ENCODE measurements at places on chromosomes 2 and 18.

DNA sequence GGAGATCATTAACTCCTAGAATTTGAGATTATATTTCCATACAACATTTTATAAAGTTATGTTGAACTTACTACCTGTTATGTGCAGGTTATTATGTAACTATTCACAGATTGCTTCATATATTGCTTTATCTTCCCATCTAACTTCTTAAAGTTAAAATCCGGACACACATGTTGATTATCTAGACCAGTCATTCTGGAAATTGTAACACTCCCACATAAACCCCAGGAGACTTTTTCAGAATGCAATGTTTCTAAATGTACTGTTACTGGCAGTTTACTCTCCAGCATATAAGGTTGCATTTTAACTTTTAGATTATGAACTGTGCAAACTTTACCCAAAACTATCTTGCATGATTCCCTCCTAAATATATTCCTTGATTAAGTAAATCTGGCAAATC, 70.5 kb upstream of the FAM117B start:
- no peak for DNase-seq

DNA sequence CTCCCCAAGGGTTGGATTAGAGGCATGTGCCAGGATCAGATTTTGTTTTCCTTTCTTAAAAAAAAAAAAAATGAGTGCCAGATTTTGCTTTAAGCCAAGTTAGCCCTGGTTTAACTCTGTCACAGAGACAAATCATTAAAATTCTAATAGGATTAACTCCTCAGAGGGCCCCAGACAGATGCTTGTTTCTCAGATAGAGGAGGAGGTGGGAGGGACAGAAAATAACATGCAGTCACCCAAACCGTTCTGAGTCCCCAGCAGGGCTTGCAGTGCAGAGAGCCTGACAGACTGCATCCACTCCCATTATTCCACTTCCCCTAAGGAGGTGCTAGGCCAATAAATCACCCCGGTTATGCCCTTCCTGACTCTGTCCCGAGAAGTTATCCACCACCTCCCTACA, 6.3 kb upstream of the PROKR1 start:
- DNase-seq = no peak

- no peak for DNase-seq
These were observed 174.0 kb upstream of the NT5C1B start for GRCh38 chr2:18763338-18763737.

- no peak for DNase-seq
These were observed 17.5 kb downstream of the PECR start for GRCh38 chr2:216064014-216064630.

DNA sequence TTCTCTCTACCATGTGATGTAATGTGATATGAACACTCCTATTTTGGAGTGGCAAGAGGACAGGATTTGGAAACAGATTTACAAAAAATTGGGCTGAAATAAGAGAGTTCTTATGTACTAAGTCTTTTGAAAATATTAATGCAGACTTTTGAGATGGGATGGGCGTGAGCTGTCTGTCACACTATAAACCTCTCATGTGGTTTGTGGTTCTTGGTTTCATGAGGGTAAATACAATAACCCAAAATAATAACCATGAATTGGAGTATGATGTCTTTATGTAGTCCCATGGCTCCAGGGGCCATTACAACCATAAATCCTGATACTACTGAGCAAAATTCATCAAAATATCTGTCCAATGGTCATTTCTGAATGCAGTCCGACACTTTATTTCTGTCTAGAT, 668.0 kb downstream of the MBD2 start:
- DNase-seq = no peak

- no peak for DNase-seq
These were observed 4.6 kb downstream of the SERPINB13 start for GRCh38 chr18:63591725-63592124.

DNA sequence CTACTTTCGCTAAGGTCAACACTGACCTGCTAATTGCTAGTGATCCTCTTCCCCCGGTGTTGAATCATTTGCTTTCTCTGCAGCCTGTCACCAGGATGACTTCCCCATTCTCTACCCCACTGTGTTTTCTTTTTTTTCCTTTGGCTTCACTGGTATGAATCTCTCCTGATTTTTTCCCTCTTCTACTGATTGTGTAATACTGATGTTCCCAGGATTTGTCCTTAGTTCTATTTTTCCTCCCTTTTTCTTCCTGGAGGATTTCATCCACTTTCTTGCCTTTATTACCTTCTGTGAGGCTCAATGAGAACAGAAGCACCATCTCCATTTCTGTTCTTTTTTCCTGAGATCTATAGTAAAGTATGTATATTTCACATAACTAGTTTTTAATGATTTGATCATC, 14.1 kb upstream of the MSH2 start:
- DNase-seq = no peak

GRCh38 chr2:54642677-54643430, 80.6 kb upstream of the EML6 start:
- DNase-seq = no peak

DNA sequence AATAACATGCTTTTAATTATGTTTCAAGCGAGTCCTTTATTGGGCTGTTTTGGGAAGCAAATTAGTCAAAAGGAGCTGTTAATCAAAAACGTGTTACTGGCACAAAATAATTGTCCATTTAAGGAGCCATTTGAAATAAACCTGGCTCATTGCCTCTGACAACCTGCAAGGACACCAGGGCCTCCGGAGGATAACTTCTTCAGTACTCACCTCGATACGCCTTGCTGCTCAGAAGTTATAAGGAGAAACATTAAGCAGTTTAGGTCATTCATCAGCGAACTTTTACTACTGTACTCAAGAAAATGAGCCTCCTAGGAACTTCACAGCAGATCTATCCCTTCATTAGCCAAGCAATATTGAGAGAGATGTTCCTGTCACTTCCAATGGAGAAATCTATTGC, 1579.2 kb upstream of the ACVR2A start:
- no peak for DNase-seq

GRCh38 chr2:200944467-200945394, 18.7 kb downstream of the ORC2 start:
- DNase-seq = no peak

DNA sequence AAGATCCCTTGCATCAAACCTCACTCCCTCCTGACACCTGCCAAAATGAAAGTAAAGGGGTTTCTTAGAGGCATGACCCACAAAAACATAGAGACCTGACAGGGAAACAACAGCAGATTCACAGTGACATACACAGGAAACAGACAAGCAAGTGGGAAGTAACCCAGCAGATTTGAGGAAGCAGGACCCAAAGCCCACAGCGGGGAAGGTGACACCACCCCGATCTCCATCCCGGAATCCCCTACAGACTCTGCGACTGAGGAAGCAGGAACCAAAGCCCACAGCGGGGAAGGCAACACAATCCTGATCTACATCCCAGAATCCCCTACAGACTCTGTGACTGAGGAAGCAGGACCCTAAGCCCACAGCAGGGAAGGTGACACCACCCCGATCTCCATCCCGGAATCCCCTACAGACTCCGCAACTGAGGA, 21.6 kb downstream of the CIB4 start:
- DNase-seq = no peak

GRCh38 chr2:8090748-8091700, 590.8 kb upstream of the ID2 start:
- no peak for DNase-seq

- DNase-seq = no peak
These were observed 231.7 kb upstream of the FOSL2 start for GRCh38 chr2:28160986-28161425.

DNA sequence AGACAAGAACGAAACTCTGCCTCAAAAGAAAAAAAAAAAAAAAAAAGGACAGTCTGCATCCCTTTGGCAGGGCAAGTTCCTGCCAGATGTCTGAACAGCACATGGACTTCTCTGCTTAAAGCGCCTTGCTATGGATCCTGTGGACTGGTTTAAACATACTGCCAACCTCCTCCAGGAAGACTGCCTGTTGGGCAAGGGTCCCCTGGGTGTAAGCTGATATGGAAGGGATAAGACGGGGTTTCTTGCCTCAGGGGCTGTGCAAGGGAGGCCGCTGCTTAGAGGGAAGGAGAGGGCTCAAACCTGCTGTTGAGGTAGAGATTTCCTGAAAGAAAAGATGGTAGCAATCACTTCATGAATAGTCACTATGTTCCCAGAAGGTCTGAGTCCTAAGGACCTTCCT, 22.2 kb downstream of the SKA1 start:
- DNase-seq = no peak

- DNase-seq = no peak
These were observed 274.8 kb downstream of the SP3 start for GRCh38 chr2:173690349-173690748.

DNA sequence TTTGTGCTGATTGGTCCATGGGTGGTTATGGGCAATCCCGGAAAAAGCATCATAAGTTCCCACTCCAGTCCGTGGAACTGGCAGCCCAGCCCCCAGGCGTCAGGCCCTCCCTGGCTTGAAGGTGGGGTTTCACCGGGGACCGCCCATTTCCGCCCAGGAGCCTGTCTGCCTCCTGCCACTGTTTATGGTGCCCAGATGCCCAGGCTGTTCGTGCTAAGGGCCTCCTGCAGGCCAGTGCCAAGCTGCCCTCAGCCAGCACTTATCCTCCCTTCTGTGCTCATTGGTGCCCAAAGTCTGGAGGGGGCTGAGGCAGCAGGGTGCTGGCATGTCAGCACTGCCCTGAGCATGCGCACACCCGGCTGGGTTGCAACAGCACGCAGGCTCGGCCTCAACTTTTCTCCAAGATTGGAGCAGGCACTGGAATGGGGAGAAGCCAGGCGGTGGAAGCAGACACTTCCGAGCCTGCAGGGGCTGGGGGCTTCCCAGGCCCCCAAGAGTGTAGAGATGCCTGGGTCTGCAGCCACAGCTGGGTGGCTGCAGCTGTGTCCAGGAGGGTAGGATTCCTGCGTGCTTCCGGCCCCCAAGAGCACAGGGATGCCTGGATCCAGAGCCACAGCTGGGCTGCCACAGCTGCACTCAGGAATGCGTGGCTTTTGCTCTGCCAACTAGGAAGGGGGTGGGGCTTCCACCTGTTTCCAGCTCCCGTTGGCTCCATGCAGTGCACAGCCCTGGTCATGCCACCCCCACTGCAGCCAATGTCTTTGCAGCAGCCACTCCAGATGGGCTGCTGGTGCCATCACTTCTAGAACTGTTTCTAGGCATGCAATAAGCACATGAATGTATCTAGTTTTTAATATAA, 74.0 kb downstream of the AGPS start:
- DNase-seq = no peak

- no peak for DNase-seq
These were observed 60.0 kb downstream of the ROCK1 start for GRCh38 chr18:21051620-21052019.

- DNase-seq = no peak
These were observed 452.1 kb downstream of the TXNL1 start for GRCh38 chr18:56186319-56186718.

GRCh38 chr18:55349685-55350084, 238.3 kb downstream of the TCF4 start:
- DNase-seq = no peak

GRCh38 chr2:40556293-40556692, 104.4 kb upstream of the SLC8A1 start:
- no peak for DNase-seq

GRCh38 chr2:207871911-207872310, 102.2 kb upstream of the FZD5 start:
- DNase-seq = no peak

- no peak for DNase-seq
These were observed 20.4 kb upstream of the IMPA2 start for GRCh38 chr18:11960743-11961380.

GRCh38 chr18:55510809-55511208, 77.2 kb downstream of the TCF4 start:
- no peak for DNase-seq

DNA sequence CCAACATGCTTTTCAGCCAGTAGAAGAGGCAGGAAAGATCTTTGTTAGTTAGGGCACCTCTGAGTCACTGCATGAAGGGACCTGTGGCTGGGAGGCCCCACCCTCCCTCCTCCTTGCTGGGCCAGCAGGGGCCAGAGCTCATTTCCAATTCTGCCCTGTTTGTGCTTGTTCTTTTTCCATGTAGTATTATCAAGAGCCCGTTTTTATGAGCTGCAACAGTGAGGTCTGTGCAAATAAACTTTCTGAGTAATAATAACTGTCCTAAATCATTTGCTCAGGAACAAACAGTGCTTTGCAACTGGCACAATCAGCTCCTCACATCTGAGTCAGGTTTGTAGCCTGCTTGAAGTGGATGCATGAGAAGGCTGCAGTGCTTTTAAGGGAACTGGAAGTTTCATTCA, 128.0 kb downstream of the ARL4C start:
- no peak for DNase-seq

GRCh38 chr2:159445307-159445706, 158.8 kb upstream of the WDSUB1 start:
- DNase-seq = no peak

DNA sequence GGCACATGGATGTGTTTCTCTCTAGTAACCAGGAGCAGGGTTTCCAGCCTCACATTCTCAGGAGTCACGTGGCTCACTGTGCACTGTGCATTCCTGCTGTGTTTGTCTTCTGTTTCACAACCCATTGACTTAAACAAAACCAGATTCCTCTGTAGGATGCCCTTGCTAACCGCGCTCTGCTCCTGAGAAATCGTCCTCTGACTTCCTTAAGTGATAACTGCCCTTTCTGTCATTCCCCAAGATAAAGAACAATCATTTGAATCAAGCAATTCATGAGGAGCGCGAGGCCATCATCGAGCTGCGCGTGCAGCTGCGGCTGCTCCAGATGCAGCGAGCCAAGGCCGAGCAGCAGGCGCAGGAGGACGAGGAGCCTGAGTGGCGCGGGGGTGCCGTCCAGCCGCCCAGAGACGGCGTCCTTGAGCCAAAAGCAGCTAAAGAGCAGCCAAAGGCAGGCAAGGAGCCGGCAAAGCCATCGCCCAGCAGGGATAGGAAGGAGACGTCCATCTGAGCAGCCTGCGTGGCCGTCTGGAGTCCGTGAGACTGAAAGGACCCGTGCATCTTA, 60.2 kb downstream of the RALBP1 start:
- no peak for DNase-seq

- DNase-seq = no peak
These were observed 21.6 kb downstream of the MC4R start for GRCh38 chr18:60350941-60351340.

- no peak for DNase-seq
These were observed 37.5 kb downstream of the TTC39C start for GRCh38 chr18:24052053-24052452.
